Esophagus squamous epithelium (tissue), 5 donors: ENCODE measurements at places on chromosomes 2 and 18. TPM values are rescaled to one million over a fixed set of nuclear protein-coding genes. Genes with fewer than 3 reads are reported as not detected.

The KCNJ13 gene
- total RNA-seq, result not detected

DNA sequence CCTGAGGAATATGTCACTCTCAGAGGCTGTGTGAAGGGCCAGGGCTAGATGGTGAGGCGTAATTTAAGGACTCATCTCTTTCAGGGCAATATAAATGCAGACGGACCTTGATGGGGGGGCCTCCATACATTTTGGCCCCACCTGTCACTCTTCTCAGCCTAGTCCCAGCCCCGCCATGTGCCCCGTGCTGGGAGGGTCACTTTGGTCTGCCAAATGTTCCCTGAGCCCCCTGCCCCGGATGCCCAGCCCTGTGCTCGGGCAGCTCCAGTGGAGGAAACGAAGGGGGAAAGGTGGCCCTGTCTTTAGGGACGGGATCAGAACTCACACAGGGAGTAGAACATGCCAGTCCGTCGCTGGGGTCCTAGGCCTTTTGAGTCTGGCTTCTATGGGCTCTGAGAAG, 168.6 kb downstream of the KLHL29 start:
- no peak for DNase-seq

The CDK5R2 gene
- not detected for total RNA-seq

- no peak for DNase-seq
Observed at GRCh38 chr2:100224988-100225710, 82.8 kb upstream of the AFF3 start.

DNA sequence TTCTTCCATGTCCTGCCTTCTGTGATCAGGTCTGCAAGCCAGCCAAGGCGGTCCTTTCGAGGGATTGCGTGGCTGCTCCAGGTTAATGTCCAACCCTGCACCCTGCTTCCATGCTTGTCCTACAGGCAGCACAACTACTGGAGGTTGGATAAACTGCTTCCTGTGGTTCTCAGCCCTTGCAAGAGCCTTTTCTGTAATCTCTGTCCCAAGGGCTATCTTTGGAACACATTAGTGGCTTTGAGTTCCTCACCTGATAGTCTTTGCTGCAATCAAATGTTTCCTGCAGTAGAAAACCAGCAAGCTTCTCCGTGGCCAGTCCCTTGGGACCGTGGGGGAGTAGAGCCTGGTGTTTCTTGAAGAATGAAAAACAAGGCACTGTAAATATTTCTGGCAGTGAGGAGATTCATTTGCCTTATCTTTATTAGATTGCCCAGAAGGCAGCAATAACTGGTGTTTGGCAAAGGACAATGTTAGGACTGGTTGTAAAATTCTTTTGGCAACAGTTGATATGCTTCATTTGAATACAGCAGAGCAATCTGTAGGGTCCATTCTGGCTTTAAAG, 214.4 kb downstream of the FHOD3 start:
- DNase-seq, result no peak
